ENCODE measurements at places on chromosomes 6 and 20.
A peak's percentile ranks its signal among the peaks of the same experiment; 100 is the strongest.

GRCh38 chr6:45447716-45448115, 70.0 kb upstream of the SUPT3H start:
- no peak overlapping the region for H3K27ac ChIP-seq
- no peaks in the 10 kb centered on the region for H3K27me3 ChIP-seq
- H3K36me3 ChIP-seq = no peaks in the 10 kb centered on the region
- no peak for DNase-seq
- H3K4me1 ChIP-seq = peaks cover 27% of the 10 kb centered on the region

DNA sequence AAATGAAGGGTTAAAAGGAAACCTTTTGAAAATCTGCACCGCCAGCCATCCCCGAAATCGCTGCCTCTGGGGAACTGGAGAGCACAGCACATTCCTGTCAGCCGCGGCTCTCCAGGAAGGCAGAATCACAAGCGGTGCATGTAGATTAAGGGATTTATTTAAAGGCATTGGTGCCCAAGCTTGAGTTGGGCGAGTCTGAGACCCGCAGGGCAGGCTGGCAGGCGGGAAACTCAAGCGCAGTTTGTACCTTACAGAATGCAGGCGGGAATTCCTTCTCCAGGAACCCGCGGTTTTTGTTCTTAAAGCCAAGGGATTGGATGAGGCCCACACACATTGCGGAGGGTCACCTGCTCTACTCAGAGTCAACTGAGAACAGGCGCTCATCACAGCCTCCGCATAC, 10.8 kb downstream of the GPR31 start:
- no peak overlapping the region for H3K4me3 ChIP-seq
- no peak for DNase-seq
- no peaks in the 10 kb centered on the region for H3K27me3 ChIP-seq
- H3K27ac ChIP-seq = no peak overlapping the region

GRCh38 chr20:49938173-49939163, 2.3 kb downstream of the RNF114 start:
- H3K27ac ChIP-seq = no peak overlapping the region
- H3K4me3 ChIP-seq = no peak overlapping the region
- H3K27me3 ChIP-seq = no peaks in the 10 kb centered on the region
- peaks cover 19% of the 10 kb centered on the region for H3K36me3 ChIP-seq
- H3K4me1 ChIP-seq = peaks cover 40% of the 10 kb centered on the region

- no peaks in the 10 kb centered on the region for H3K36me3 ChIP-seq
- no peak overlapping the region for H3K27ac ChIP-seq
- H3K4me3 ChIP-seq = no peak overlapping the region
- H3K4me1 ChIP-seq = no peaks in the 10 kb centered on the region
Measured at GRCh38 chr6:57024321-57024720, 22.2 kb upstream of the KIAA1586 start.

DNA sequence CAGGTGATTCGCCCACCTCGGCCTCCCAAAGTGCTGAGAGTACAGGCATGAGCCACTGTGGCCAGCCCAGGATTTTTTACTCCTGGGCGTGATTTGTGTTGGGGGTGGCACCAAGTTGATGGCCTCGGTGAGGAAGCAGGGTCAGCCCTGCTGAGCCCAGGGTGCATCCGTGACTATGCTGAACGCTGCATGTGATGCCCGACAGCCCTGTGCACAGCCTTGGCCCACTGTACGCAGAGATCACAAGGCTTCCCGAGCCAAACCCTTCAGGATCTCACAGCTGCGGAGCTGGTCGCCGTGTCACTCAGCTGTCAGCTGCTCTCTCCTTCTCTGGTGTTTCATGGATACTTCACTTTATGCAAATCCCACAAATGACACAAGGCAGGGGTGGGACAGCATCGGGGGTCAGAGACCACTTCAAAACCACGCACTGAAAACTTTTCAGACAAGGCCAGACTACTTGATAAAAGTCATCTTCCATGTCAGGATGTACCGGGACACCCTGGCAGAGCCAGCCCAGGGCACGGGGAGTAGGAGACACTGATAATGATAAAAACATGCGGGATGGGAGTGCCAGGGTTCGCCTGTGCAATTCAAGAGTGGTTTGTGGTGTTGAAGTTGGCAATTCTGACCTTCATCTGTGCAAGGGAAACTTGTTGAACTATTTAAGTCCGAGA, 31.2 kb upstream of the RPS6KA2 start:
- DNase-seq = no peak
- H3K36me3 ChIP-seq = no peaks in the 10 kb centered on the region
- no peak overlapping the region for H3K27ac ChIP-seq
- H3K27me3 ChIP-seq = peaks cover 3% of the 10 kb centered on the region
- H3K4me3 ChIP-seq = no peak overlapping the region
- H3K4me1 ChIP-seq = peaks cover 4% of the 10 kb centered on the region

- no peak overlapping the region for H3K27ac ChIP-seq
- H3K4me3 ChIP-seq = no peak overlapping the region
- no peak for DNase-seq
Measured at GRCh38 chr6:167533851-167534250, 209.0 kb downstream of the TTLL2 start.

DNA sequence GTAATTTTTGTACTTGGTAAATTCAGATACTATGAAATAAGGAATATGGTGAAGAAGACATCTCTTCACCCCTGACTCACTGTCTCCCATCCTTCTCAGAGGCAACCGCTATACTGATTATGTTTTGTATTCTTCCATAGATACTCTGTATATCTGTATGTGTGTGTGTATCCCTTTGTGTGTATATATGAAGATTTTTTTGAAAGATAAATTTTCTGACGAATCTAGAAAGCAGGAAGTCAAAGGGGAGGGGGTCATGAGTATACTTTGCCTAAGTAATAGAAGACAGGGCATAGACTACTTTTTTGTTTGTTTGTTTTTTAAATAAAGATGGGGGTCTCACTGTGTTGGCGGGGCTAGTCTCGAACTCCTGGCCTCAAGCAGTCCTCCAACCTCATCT, 48.2 kb downstream of the TOP1 start:
- peaks cover 59% of the 10 kb centered on the region for H3K4me1 ChIP-seq
- peaks cover 16% of the 10 kb centered on the region for H3K36me3 ChIP-seq
- H3K4me3 ChIP-seq = no peak overlapping the region

- H3K36me3 ChIP-seq = no peaks in the 10 kb centered on the region
- no peaks in the 10 kb centered on the region for H3K27me3 ChIP-seq
- no peak overlapping the region for H3K27ac ChIP-seq
- H3K4me3 ChIP-seq = no peak overlapping the region
Measured at GRCh38 chr20:24781418-24781980, 167.6 kb upstream of the CST7 start.

GRCh38 chr20:53611449-53611894, 17.8 kb upstream of the ZNF217 start:
- H3K4me3 ChIP-seq = no peak overlapping the region
- H3K36me3 ChIP-seq = no peaks in the 10 kb centered on the region
- peak overlapping the region; percentile 41 for H3K27ac ChIP-seq
- H3K4me1 ChIP-seq = peaks cover 25% of the 10 kb centered on the region
- DNase-seq = no peak

DNA sequence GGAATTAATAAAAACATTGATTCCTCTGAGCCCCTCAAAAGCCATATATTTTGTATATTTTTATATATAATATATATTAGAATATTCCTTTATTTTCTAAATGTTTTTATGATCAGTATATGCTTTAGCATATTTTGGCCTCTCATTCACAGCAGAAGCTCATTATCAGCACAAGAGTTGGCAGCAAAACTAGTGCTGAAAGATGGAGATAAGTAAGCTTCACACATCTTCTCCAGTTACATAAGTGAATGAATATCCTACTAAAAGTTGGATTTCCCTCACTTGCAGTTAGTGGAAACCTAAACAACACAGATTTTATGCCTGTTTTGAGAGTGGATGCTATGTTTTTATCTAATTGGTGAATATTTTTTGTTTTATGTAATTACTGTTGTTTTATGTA, 1303.8 kb upstream of the ADGRB3 start:
- H3K27me3 ChIP-seq = no peaks in the 10 kb centered on the region
- no peak for DNase-seq
- no peak overlapping the region for H3K4me3 ChIP-seq
- no peaks in the 10 kb centered on the region for H3K4me1 ChIP-seq
- no peak overlapping the region for H3K27ac ChIP-seq

- H3K27me3 ChIP-seq = peaks cover 2% of the 10 kb centered on the region
- DNase-seq = no peak
- no peak overlapping the region for H3K27ac ChIP-seq
- H3K36me3 ChIP-seq = no peaks in the 10 kb centered on the region
- H3K4me1 ChIP-seq = no peaks in the 10 kb centered on the region
Measured at GRCh38 chr20:57728762-57729161, 18.9 kb upstream of the PMEPA1 start.
